GOT3 (cell line): ENCODE measurements at places on chromosomes 2 and 18.

DNA sequence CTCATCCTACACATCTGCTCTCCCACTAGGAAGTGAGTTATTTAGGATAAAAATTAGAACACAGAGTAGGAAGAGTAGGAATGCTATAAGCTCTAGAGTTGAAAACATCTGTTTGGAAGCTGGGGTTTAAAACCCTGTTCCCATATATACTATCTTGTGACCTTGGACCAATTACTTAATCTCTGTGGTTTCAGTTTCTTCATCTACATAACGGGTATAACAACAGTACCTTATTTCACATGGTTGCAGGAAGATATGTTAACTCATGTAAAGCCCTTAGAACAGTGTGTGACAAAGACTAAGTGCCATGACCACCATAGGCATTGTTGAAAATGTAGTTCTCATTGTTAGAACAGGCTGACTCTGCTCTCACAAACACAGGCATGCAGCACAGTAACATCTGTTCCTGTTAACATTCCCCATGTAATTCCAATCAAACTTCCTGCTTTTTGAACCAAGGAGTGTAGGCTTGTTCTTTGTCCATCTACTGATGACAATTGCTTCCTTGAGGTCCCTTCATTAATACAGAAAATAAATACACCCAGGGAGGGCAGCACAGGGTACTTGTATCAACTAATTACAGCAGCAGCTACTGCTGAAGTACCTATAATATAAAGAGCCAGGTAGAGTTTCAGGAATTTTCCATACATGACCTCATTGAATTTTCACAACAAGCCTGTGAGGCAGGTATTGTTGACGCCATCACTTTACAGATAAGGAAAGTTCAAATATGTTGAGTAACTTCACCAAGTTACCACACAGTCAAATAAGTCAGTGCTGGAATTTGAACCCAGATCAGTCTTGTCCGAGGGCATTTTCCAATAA is 204.2 kb downstream of the L3MBTL4 start:
- DNase-seq: no peak

DNA sequence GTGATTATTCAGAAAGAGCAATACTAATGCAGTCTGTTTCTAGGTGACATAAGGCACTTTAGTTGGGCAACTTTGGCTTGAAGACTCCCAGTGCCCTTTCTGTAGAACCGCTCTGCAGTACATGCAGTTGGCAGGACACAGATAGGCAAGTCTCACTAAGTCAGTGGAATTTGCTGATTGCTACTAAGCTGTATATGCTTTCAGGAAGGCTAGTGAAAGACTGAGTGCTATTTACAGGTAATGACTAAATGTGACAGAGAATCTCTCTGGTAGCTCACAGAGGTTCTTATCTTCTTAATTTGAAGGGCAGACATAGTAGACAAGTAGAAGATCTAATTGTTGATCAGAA is 243.0 kb downstream of the WDPCP start:
- no peak for DNase-seq

GRCh38 chr2:6917761-6918421 is 679 bp downstream of the RNF144A start:
- no peak for DNase-seq

- no peak for DNase-seq
These were observed 280.5 kb downstream of the MBD5 start for GRCh38 chr2:148301362-148301761.

DNA sequence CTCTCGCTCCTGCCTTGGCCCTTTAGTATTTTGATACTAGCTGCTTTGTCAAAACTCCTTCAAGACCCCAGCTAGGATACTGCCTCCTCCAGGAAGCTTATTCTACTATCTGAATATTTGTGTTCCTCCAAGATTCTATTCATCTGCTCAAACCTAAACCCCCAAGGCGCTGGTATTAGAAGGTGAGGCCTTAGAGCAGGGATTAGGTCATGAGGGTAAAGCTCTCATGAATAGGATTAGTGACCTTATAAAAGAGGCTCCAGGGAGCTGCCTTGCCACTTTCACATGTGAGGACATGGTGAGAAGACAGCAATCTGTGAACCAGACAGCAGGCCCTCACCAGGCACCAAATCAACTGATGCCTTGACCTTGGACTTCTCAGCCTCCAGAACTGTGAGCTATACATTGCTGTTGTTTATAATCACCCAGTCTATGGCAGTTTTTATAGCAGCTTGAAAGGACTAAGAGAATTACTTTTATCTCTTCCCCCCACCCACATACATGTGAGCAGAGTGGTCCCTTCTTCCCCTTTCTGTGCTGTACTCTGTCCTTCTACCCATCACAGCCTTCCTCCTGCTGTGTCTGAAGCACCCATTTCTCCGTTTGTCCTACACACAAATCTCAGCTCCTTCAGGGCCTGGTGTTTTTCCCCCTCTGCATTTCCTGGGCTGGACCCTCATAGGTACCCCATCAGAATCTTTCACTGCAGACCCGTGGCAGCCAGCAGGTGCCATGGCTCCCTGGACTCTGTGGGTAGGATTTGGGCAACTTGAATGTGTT is 54.5 kb downstream of the HS1BP3 start:
- DNase-seq: no peak

DNA sequence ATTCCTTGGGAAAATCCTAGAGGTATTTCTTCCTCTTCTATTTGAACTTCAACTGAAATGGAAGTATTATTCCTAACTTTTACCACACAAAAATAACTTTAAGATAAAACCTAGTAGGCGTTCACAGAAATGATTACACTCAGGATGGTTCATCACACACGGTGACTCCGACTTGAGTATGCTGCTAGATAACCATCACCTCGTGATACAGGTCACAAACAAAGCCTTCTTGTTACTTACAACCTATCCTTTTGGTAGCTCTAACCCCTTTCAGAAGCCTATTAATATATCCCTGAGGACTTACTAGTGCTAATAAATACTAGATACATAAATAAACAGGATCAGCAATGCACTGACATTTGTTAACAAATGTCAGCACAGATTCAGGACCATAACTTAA is 101.0 kb upstream of the DNER start:
- DNase-seq: no peak

DNA sequence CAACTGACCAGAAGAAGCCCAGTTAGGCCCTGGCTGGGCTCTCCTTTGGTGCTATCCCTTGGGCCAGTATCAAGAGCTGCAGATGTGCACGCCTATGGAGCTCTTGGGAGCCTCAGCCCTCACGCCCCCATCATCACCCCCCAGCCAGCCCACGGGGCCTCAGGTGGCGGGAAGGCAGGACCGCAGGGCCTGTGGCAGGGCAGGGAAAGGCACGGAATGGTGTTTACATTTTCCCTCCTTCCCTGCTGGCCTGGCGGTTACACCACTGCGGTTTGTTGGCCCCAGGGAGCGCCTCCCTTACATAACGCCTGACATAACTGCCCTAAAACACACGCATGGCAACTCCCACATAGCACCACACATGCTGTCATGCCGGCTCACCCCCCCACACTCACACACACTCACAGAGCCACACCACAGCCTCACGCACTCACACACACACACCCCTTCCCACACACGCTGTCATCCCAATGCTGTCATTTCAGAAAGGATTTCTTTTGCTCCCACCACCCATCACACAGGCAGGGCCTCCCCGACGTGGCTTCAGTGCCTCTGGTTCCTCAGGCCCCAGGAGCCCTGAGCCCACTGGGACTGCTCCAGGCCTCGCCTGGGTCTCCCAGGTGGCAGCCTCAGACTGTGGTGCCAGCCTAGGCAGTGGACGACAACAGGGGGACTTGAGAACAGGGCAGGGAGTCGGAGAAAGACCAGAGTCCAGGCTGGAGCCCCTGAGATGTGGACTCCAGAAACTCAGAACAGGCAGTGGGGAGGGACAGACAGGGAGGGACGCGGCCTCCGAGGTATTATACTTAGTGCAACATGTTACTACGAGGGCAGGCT is 15.7 kb downstream of the ZFP36L2 start:
- peak; percentile 22 for DNase-seq

DNA sequence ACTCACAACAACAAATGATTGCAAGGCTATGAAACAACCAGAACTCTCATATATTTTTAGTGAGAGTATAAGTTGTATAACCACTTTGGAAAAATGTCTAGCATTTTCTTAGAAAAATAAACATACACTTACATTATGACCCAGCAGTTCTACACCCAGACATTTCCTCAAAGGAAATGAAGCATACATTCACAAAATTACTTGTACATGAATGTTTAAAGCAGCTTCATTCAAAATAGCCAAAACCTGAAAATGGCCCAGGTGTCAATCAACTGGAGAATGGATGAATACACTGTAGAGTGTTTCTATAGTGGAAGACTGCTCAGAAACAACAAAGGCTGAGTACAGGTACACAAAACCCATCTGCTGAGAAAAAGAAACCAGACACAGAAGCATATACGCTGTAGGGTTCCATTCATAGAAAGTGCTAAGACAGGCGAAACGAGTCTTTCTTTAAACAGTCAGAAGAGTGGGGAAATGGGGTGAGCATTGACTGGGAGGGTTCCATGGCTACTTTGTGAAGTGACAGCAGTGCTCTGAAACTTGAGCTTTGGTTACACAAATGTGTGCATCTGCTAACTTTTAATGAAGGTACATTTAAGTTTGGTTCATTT is 799.0 kb downstream of the DCDC2C start:
- DNase-seq: no peak

DNA sequence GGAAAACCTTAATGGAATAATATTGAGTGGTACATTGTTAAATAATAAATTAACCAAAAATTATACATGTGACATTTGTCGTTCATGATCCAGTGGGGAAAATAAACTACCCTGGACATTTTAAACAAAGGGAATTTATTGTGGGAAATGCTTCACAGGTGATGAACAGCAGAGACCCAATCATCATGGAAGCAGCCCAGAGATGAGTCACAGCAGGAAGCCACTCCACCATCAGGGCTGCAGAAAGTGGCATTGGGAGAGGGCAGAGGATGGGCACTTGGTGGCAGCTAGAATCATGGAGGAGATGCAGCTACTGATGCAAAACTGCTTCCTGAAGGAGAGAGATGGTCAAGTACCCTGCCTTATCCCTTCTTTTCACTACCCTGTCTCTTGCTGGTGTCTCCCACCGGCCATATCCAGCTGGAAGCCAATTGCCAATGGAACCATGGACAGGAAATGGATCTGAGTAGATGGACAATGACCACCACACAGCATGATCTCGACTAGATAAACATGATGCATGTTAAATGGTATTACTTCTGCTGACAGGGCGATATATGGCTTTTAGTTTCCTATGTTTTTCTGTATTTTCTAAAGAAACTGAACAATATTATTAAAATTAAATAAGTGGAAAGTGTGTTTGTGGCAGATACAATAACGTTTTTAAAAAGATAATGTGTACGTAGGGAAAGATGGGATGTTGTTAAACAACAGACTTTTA is 139.8 kb downstream of the RPIA start:
- no peak for DNase-seq

DNA sequence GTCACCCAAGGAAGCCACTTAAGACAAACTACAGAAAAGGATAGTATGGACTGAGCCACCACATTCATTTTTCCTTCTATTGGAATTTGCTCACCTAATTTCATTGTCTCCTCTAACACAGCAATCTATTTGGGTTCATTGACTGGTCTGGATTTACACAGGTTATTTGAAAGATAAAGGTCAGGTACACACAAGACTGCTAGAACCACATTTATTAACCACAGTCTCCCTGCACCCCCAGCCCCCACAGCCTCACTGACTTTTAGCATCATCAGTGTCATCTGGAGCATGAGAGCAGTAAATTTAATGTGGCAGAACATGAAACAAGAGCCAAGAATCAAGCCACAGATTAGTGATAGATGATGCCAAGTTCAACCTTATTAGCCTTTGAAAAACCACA is 226.9 kb upstream of the GYPC start:
- DNase-seq: no peak
